ENCODE measurements at places on chromosomes 1 and 21.

DNA sequence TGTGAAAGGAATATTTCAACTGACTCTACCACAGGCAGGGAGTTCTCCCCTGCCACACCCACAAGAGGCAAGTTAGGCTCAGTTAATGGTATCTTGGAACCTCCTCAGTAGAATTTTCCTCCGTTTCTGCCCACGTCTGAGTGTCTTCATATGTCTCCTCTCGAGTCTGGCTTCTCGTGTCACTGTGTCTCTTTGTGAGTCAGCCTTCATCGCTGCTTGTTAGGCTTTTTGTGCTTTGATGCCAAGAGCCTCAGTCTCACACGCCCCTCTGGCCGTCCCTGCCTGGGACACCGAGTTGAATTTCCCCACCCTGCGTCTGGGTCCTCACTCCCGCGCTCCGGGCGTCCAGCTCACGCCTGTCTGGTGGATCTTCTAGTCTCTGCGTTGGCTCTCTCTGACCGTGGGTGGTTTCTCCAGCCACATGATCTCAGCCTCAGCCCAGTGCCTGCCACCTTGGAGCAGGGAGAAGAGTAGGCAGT lies 125.7 kb upstream of the GADD45A start:
- no peak for DNase-seq

GRCh38 chr1:245207056-245207638 lies 52.4 kb downstream of the KIF26B start:
- no peak for DNase-seq

DNA sequence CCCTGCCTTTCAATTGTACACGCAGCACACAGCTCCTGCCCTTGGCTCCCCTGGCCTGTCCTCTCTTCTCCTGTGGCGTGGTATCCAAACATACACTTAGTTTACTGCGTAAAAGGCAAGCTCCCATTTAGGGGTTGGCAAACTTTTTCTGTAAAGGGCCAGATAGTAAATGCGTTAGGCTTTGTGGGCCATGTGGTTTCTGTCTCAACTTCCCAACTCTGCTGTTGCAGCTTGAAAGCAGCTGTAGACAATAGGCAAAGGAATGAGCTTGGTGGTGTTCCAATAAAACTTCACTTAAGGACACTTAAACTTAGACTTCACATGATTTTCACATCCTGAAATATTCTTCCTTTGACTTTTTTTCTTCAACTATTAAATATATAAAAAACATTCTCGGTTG lies 63.3 kb downstream of the RHOU start:
- DNase-seq, result no peak

DNA sequence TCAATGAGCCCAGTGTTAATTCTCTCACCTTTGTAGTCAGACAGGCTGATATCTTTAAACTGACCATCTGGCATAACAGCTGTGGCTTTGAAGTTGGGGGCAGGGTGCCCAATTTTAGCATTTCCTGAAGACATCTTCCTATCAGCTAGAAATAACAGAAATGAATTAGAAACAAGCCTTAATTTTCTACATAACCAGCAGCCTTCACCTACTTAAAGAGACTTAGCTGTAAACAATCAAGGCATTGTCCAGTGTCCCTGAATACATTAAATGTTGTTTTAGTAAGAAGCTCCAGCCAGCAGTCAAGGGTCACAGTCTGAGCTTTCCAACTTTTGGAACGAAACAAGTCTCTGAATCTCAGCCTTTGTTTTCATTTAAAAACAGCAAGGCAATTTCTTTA lies 2.8 kb downstream of the PRDX1 start:
- DNase-seq, result no peak

- no peak for DNase-seq
These were observed 60.9 kb upstream of the POU2F1 start for GRCh38 chr1:167159782-167160181.

DNA sequence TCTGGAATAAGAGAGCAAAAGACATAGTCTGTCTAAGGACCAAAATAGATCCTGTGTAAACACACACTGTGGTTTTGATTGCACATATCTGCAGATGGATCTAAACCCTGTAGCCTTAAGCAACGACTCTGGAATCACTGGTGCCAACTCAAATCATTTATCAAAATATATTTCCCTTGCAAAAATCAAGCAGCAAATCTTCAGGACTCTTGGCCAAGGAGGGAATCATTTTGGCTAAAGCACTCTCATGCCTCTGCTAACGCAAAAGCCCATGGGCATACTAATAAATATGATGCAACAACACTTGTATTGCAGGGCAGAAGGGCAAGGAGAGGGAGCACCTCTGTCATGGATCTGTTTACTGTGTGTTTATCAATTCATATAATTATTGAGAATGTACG lies 155.4 kb upstream of the DUSP10 start:
- DNase-seq, result no peak
